Cortex of kidney (tissue), 1 donor: ENCODE measurements at places on chromosomes 7 and 10.

- no peak for DNase-seq
Measured at GRCh38 chr7:33922820-33923219, 17.5 kb downstream of the BMPER start.

DNA sequence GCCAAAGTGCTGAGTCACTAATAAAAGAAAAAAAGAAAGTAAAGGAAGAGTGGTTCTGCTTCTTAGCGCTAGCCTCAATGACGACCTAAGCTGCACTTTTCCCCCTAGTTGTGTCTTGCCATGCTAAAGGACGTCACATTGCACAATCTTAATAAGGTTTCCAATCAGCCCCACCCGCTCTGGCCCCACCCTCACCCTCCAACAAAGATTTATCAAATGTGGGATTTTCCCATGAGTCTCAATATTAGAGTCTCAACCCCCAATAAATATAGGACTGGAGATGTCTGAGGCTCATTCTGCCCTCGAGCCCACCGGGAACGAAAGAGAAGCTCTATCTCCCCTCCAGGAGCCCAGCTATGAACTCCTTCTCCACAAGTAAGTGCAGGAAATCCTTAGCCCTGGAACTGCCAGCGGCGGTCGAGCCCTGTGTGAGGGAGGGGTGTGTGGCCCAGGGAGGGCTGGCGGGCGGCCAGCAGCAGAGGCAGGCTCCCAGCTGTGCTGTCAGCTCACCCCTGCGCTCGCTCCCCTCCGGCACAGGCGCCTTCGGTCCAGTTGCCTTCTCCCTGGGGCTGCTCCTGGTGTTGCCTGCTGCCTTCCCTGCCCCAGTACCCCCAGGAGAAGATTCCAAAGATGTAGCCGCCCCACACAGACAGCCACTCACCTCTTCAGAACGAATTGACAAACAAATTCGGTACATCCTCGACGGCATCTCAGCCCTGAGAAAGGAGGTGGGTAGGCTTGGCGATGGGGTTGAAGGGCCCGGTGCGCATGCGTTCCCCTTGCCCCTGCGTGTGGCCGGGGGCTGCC is at the start of gene IL6:
Gene IL6, plus strand, starts transcription at position 294 of the 807 bp plus-strand sequence. Its CDS starts 63 bp downstream, at position 357.
- DNase-seq: peak; percentile 6

DNA sequence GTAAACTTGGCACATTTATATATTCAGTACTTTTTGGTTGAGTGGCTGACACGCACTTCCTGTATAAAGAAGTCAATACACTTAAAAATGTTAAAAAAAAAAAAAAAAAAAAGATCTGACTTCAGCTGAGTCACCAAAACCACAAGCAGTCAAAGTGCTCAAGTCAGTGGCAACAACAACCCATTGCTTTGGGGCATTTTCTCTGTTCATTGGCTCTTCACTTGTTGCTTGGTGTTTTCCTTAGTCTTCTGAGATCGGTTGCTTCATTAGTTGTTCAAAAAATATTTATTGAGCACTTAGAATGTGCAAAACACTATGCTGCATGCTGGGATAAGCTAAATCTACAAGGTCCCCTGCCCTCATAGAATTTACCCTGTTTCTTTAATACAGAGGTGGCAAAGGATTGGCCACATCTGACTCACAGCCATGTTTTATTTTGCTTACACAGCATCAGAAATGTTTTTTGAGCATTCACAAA is 63.7 kb downstream of the ZNRF2 start:
- DNase-seq: no peak

DNA sequence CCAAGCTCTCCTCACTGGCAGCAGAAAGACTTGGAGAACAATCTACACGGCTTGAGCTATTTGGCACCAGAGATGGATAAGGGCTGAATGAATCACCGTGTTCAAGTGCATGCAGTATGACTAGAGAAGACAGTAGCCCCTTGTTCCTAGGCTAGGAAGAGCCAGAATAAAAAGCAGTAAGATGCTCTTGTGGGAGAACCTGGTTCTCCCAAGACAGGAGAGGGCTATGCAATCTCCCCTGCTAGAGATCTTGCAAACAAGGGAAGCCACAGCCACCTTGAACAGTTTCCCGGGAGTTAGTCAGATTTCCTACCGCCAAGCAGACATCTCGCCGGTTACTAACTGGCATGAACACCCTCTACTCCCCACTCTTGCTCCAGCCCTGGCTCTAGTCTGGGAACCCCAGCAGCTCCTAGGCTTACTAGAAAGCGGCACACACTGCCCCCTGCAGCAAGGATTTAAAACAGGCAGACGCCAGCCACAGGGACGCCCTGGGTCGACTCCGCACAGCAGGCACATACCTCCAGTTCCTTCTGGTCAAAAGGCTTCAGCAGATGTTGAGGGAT is 107.3 kb downstream of the SMURF1 start:
- DNase-seq: no peak

GRCh38 chr7:34837316-34837715 is 179.3 kb downstream of the NPSR1 start:
- DNase-seq: no peak

DNA sequence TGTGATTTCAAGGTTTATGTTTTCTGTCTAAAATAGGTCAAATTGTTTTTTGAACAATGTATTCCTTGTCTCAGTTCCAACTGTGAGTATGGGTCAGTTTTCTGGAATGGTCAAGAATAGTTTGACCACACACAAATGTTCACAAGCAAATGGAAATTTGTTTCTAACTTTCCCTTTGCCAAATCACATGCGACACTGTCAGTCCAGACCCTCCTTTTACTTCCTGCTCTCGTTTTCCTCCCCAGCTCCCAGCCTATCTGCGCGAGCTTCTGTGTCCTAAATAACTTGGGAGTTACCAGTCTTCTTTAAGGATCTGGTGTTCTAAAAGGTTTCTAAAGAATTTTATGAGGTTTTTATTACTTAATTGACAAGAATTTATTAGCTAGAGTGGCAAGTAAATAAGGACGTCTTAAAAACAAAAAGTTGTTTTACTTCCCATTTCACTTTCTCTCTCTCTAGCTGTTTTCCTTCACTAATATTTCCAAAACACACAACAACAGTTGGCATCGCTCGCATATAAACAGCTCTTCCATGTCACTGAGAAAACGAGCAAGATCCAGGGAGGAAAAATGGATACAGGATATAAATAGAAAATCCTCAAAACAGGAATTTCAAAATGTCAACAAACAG is 266.1 kb upstream of the KLF6 start:
- no peak for DNase-seq

DNA sequence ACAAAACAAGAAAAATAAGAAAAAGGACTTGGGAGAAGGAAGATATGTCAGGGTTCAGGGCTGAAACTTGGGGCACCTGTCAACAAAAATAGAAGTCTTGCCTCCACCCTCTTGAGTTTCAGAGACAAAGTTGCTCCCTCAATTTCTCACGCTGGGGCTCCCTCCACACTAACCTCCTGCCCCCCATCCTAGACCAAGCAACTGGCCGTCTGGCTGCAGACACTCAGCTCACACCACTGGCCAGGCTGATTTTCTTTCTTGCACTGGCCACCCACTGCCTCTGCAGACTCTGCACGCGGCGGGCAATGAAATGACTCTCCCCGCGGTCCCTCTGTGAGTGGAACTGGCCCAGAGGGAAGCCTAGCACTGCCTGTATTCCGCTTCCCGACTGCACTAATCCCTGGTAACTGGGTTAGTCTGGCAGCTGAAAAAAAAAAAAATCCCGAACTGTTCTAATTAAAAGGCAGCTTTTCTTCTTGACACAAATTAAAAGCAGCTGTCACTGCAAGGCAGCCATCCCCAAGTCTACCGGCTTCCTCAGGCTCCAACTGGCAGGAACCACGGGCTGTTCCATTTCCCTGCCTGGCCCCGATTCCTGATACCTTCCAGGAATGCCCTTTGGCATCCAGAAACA is 83.5 kb downstream of the SPDYE5 start:
- DNase-seq: no peak
